Mesothelial cell of epicardium (in vitro differentiated cells): ENCODE measurements at places on chromosomes 16 and 17.

- DNase-seq = no peak
These were observed 105.5 kb upstream of the AXIN2 start for GRCh38 chr17:65666876-65667321.

DNA sequence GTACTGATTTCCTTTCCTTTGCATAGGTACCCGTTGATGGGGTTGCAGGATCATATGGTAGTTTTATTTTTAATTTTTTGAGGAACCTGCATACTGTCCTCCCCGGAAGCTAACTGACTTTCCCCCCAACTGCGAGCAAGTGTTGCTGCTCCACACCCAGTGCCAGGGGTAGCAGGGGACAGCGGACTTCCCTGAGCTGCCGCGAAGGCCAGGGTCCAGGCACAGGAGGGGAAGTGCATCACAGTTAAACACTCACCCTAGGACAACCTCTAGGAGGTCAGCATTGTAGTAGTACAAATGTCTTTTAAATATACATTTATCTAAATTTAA, 201.7 kb downstream of the NPIPB11 start:
- no peak for DNase-seq

- DNase-seq = no peak
These were observed 130.9 kb downstream of the STX8 start for GRCh38 chr17:9444687-9445086.

GRCh38 chr16:86424398-86424797, 85.9 kb upstream of the FOXF1 start:
- DNase-seq = no peak

DNA sequence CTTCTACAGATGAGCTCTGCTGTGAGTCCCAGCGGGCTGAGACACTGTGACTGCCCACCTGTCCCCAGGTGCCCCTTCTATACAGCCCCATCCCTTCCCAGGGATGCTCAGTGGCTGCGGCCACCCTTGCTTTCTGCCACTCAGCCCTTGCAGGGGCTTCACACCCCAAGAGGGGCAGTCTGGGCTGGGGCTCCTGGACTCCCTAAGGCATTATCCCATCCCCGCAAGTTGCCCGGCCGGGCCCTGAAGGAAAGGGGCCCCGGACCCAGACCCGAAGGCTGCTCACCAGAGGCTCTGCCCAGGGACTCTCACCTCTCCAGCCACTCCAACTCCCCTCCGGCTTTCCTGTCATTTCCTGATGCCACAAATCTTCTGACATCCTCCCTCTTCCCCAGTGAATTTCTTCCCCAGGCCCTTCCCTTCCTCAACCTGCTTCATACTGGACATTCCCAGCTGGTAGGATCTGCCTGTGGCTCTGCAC, 88.5 kb upstream of the TOB1 start:
- no peak for DNase-seq

DNA sequence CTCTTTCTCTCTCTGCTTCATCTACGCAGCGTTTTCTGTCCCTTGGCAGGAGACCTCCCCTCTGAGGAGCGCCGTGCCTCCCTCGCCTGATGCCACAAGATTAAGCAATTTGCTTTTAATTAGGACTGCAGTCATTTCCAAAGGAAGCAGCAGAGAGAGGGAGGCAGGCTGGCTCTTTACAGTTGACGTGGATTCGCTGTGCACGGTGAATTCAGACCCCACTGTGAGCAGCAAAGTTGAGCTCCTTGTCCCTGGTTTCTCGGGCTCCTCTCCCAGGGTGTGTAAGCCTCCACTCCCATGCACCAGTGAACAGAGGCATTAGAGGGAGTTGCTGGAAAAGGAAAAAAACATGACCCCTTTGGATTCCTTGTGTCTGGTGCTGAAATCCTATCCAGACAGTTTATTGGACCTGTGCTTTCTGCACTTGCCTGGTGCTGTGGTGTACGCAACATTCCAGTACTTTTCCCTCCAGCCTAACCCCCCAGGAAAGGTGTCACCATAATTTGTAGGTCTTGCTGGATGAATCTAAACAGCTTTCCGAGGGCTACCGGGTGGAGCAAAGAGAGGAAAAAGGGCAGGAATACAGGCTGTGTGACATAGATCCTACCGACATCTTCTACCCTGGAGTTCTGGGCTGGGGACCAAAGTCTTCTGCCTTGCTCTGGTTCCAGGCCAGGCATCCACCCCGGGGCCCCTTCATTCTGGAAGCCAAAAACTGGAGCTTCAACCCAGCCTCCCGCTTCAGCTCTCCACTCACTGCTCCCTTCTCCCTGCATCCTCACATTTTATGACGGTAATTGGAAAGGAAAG, 171.0 kb downstream of the MAF start:
- DNase-seq = no peak

GRCh38 chr17:7650509-7651096, at the start of gene ATP1B2:
ATP1B2 (plus strand) TSS chr17:7650926; CDS start chr17:7651519, 593 bp downstream.
- DNase-seq = peak; percentile 60

- no peak for DNase-seq
These were observed 31.8 kb downstream of the USP7 start for GRCh38 chr16:8931859-8932258.

- no peak for DNase-seq
These were observed 73.6 kb downstream of the KCNJ2 start for GRCh38 chr17:70242781-70243437.

DNA sequence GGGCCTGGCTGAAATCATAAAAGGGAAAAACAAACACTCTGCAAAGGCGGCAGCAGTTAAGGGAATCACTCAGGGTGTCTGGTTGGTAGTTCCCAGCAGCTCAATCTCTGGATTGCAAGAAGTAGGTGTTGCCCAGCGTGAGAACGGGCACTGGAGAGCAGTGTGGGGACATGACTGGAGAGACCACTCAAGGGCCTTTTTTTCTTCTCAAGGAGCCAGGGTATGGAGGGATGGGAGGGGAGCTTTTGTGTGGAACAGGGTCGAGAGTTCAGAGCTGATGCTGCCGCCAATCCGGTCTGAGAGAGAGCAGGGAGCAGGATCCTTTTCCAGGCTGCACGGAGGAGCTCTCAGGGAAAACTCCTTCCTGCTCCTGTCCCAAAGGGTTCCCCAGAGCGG, 15.2 kb downstream of the SCNN1B start:
- DNase-seq = no peak

GRCh38 chr17:44221084-44221861, 1.8 kb upstream of the UBTF start:
- DNase-seq = peak; percentile 83

GRCh38 chr16:87227296-87227951, 89.8 kb downstream of the C16orf95 start:
- no peak for DNase-seq

DNA sequence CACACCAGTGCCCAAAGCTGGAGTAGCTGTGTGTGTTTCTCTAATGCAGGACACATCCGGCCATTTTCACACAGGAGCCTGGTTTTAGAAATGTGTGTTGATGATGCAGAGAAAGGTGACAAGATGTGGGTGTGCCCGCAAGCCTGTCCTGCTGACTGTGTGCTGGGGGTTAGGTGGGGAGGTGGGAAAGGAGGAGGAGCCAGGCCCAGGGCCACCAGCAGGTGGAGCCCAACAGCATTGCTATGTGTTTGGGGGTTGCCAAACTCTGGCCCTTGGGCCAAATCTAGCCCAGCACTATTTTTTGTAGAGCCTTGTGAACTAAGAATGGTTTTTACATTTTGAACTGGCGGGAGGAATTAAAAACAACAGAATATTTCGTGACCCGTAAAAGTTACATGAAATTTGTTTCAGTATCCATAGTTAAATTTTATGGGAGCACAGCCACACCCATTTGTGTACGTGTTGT, 61.7 kb upstream of the LGALS9 start:
- DNase-seq = no peak

DNA sequence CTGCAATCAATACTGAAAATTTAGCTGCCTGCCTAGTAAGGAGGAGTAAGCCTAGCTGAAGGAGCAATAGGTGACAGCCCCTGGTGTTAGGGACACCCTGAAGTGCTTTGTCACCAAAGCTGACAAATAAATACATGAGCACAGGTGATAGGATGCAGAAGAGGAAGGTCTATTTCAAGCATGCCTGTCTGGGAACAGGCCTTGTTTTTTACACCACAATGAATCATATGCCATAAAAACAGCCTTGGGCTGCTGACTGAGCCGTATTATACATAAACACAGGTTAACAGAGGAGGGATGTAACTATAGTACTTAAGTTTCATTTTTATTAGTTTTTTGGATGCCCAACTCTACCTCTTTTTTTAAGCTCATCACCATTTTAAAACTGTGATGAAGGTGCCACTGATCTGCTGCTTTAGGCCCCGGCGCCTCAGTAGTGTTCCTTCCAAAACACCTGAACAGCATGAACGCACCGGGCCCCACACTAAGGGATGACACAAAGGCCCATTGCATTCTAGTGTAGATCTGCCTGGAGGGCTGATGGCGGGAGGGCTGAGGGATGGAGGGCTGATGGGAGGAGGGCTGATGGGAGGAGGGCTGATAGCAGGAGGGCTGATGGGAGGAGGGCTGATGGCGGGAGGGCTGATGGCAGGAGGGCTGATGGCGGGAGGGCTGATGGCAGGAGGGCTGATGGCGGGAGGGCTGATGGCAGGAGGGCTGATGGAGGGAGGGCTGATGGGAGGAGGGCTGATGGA, 150.3 kb downstream of the AATF start:
- DNase-seq = no peak

- peak; percentile 36 for DNase-seq
These were observed 56.7 kb downstream of the METRNL start for GRCh38 chr17:83136156-83136555.

DNA sequence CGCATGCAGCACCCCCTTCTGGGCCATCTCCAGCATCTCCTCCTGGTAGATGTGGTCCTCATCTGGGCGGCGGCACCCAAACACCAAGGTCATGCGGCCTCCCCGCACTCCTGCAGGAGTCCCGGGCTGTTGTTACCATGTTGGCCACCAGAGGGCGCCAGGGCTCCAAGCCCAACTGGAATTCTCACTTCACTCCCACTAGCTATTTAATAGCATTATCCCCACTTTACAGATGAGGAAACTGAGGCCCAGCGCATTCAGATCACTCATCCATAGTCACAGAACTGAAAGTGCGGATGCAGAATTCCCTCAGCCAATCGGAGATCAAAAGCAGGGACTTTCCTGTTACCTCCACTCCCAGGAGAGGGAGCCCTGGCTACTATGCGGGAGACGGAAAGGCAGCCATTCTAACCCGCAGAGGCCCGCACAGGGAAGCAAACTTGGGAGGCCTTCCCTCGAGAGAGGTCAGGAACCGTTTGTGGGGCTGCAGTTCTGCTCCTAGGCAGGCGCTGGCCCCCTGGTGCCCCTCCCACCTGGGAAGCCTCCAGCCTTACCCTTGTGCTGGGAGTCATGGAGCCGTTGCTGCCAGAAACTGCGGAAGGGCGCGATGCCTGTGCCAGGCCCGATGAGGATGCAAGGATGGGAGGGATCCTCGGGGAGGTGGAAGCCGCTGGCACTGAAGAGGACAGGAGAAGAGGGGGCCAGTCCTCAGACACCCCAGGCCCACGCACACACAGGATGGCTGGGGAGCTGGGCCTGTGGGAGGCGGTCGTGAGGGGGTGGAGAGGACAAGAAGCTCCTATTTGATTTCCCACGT, 40.1 kb downstream of the NOS2 start:
- peak; percentile 79 for DNase-seq

GRCh38 chr17:58764373-58764772, 8.7 kb downstream of the PPM1E start:
- DNase-seq = no peak

DNA sequence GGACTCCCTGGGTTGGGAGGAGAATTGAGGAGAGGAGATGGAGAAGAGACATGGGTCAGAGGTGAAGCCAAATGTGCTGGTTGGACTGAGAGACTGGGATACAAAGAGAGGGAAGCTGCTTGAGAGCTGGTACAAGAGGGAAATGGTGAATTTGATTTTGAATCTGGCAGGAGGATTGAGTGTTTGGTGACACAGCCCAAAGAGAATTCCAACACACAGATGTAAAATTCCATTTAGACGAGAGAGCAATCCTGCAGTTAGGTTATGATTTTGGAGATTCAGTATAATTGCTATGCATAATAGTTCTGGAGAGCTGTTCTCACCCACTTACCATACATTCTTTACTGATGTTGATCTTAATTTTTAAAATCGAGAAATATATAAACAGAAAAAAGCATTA, 57.7 kb downstream of the HSD17B2 start:
- DNase-seq = no peak

GRCh38 chr16:54031107-54031760, 255.4 kb downstream of the IRX3 start:
- DNase-seq = no peak

DNA sequence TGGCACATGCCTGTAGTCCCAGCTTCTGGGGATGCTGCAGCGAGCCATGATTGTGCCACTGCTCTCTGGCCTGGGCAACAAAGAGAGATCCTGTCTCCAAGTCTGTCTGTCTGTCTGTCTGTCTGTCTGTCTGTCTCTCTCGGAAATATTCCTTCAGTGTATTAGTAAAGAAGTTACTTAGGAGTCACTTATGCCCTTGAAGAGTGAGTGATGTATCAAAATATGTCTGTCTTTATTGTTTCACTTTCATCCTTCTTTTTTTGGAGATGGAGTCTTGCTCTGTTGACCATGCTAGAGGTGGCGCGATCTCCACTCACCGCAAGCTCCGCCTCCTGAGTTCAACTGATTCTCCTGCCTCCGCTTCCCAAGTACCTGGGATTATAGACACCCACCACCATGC, 410.5 kb downstream of the WWOX start:
- no peak for DNase-seq

DNA sequence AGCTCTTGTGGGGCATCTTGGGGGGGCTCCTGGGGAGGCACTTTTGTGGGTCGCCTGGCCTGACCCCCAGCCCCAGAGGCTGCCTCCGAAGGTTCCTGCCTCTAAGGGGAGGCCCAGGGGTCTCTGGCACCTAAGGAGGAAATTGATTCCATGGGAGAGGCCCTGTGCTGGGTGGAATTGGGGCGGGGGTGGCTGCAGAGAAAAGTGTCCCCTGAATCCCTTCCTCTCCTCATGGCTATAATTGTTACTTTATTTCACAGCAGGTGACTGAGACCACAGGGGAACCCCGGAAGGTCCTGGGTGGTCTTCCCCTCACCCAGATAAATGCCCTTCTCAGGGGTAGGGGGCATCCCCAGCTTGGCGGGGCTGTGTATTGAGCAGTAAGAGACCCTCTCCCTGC, 3.1 kb downstream of the GLIS2 start:
- no peak for DNase-seq

DNA sequence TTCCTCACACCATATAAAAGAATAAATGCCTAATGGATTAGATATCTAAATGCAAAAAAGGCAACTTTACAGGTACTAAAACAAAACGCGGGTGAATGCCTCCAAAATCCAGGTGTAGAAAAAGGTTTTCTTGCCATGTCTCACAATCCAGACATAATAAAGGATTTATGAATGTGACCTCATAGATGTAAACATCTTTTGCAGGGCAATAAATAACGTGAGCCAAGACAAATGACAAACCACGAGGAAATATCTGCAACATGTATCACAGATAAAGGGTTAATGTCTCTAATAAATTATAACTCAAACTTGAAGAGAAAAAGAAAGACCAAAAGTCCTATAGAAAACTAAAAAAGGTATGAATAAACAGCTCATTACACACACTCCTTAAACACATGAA, 180.7 kb downstream of the PARN start:
- DNase-seq = no peak

GRCh38 chr16:53048139-53048915, 4.4 kb downstream of the CHD9NB start:
- DNase-seq = no peak
